ENCODE measurements at places on chromosomes 13 and 19.

GRCh38 chr19:33410915-33411401, 37.4 kb downstream of the CEBPG start:
- no peak for DNase-seq

- no peak for DNase-seq
Observed at GRCh38 chr13:59279028-59279427, 884.7 kb downstream of the DIAPH3 start.

DNA sequence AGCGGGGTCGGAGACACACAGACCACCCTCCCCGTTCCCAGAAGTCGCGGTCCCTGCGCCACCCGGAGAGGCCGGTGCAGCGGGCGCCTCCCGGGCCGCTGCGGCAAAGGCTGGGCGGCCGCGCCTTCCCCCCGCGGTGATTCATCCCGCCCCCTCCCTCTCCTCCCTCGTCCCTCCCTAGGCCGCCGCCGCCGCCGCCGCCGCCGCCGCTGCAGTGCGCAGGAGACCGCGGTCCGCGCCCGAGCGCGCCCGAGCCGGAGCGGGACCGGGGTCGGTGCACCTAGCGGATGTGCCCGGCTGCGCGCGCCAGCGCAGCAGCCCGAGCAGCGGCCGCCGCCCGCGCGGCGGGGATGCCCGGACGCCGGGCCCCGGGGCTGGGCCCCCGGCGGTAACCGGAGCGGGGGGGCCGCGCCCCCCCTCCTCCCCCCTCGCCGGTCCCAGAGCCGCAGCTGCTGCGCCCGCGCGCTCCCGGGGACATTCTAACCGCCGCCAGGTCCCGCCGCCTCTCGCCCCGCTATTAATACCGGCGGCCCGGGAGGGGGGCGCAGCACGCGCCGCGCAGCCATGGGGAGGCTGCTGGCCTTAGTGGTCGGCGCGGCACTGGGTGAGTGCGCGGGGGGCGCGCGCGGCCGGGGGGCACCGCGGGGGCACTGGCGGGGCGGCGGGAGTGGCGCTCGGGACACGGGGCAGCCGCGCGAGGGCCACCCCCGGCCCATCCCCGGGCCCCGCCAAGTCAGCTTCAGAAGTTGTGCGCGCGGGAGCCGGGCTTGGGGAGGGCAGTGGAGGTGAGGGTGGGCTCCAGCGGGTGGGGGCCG, at the start of gene SCN1B:
SCN1B (plus strand) TSS at position 214 of the 815 bp plus-strand sequence; CDS start at position 565, 351 bp downstream.
- peak; percentile 70 for DNase-seq

DNA sequence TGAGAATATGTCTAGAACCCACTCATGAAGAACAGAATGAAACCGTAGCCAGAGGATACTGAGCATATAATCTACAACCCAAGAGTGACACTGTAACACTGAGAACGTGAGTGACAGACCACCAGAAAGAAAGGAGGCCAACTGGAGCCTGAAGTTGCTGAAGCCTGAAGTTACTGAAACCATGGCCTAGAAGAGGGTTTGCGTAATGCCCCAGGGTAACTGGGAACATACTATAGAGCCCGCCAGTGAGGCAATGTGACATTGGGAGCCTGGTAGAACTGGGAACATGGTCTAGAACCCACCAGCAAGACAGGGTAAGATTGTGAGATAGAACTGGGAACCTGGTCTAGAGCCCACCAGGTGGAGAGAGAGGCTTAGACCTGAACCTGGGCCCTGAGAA, 15.5 kb upstream of the TNFSF14 start:
- no peak for DNase-seq

DNA sequence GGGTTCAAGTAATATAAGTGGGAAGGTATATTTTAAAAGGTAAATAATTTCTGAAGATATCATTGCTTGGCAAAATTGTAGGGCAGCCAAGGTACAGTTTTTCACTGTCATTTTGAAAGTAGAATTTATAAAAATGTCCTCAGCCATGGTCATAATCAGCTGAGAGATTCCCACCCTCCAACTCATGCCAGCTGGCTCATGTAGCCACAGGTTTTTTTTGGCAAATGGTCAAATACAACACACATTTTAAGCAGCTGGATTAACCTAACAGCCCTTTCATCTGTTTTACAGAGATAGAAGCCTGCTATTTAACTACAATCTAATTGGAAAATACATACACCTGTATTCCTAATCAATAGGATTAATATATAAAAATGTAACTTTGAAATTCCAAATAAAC, 619.2 kb upstream of the SGCG start:
- DNase-seq = no peak

- no peak for DNase-seq
Observed at GRCh38 chr13:108968566-108968965, 339.2 kb downstream of the MYO16 start.

- no peak for DNase-seq
Observed at GRCh38 chr13:78784014-78784750, 125.2 kb upstream of the OBI1 start.

DNA sequence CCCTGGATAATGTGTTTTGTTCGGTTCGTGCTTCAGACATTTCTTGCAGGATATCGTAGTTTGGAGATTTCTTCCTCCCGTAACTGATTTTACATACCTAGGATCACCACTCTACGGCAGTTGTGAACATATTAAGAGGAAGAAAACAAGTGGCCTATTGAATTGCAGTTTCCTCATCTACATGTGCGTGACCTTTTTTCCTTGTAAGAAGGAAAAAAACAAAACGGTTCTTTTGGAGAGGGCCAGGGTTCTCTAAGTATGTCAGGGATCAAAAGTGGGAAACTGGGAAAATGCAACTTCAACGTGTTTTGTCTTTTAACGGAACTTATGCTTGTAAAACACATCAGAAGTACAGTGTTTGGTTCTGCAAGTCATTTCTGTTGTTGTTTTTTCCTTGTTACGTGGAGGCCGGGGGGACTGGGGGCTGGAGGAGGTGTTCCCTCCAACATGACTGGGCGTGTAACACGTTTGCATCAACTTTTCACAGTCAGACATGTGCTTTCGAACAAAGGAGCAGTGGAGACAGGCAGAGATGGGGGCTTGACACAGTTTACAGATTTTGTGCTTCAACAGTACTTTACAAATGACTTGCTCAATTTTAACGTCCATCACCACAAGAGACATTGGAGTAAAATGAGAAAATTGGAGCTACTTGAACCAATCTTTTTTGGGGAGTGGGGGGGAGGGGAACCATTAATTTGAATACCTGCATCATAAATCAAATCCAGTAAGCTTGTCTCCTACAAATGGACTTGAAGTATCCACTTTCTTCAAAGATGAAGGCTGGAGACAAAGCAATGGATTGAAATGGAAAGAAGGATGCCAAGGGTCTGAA, 3.8 kb downstream of the ZC3H4 start:
- DNase-seq = peak; percentile 57

DNA sequence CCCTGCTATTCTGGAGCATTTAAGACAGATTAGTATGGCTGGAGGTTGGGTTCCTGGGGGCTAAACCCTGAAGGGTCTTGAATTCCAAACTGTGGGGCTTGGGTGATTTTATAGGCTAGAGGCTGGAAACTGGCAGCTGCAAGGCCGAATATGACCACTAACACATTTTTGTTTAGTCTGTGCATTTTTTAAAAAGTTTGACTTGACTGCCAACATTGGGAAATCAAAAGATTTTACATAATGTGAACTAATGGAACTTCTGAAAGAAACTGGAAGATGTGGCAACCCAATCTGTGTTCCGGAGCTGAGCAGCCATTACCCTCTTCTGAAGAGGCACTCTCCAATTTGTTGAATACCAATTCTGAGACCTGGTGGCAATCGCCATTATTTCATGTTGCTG, 5.1 kb downstream of the ZNF784 start:
- no peak for DNase-seq

DNA sequence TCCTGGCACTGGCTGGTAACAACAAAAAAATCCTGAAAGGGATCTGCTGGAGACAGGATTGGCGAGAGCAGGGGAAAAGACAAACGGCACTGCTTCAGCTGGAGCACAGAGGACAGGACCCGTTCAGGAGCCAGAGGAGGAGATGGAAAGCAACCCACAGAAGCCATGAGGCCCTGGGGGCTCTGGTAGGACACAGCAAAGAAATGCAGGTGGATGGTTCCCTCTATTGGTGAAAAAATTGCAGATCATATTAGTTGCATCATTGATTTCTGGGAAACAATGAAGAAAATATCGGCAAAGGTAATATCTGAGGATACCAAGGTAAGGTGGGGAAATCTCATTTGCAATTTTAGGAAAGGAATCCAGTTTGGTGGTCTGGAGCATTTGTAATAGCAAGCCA, 25.7 kb upstream of the TPP2 start:
- DNase-seq = no peak
